A549 treated with Hydrocortisone at 1 μM for 4 hours (cell line): ENCODE measurements at places on chromosomes 1 and 21. TPM values are rescaled to one million over a fixed set of nuclear protein-coding genes. Genes with fewer than 3 reads are reported as not detected.

Gene COL11A1
- total RNA-seq: 1.1 to 3.0 TPM (median 2.6 TPM) in 5 replicates

Gene ATAD3A
- 31.1 to 37.8 TPM (median 35.1 TPM) in 5 replicates for total RNA-seq

Gene GNG5
- total RNA-seq: 161 to 201 TPM (median 196 TPM) in 5 replicates

Gene SEC16B
- 0.55 to 0.93 TPM (median 0.83 TPM) in 5 replicates for total RNA-seq

Gene KRTAP12-2
- total RNA-seq: not detected in 5 replicates

Gene TINAGL1
- total RNA-seq: 0.32 to 0.71 TPM (median 0.38 TPM) in 5 replicates

Gene CYP4A11
- not detected in 5 replicates for total RNA-seq

Gene LRRIQ3
- total RNA-seq: 0.54 to 0.82 TPM (median 0.74 TPM) in 5 replicates

Gene SYDE2
- 0.54 to 1.2 TPM (median 1.0 TPM) in 5 replicates for total RNA-seq

Gene SPOCD1
- total RNA-seq: 3.6 to 4.9 TPM (median 3.9 TPM) in 5 replicates

Gene OTUD7B
- 8.7 to 13.3 TPM (median 12.0 TPM) in 5 replicates for total RNA-seq

Gene NUDT4B
- 0.52 to 3.4 TPM (median 1.2 TPM) in 5 replicates for total RNA-seq
